ENCODE measurements at places on chromosomes 11 and 22.

DNA sequence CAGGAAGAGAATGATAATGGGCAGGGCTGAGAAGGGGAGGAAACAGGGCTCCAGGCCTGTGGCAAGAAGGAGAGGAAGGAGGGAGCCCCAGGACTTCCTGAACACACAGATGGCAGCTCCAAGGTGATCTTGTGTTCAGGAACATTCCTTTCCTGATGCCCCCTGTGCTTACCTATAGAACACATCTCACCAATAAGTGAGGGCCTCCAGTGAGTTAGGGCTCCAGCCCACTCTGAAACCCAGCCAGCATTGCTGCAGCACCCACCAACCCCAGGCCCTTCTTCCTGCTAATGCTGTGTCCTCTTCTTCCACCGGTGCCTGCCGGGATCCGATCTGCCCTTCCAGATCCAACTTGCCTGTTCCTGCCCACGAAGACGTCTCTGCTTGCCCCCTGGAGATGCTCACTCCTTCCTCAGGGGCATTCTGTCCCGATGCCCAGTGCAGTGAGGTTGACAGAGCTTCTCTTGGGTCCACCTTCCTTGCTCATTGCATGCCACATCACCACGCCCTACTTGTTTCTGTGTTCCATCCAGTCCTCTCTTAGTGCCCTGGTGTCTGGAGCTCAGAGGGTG is 17.4 kb downstream of the ANKK1 start:
- DNase-seq: no peak

GRCh38 chr11:99505316-99505715 is 484.6 kb downstream of the CNTN5 start:
- no peak for DNase-seq

GRCh38 chr11:44531116-44531504 is 34.4 kb upstream of the CD82 start:
- DNase-seq: no peak

DNA sequence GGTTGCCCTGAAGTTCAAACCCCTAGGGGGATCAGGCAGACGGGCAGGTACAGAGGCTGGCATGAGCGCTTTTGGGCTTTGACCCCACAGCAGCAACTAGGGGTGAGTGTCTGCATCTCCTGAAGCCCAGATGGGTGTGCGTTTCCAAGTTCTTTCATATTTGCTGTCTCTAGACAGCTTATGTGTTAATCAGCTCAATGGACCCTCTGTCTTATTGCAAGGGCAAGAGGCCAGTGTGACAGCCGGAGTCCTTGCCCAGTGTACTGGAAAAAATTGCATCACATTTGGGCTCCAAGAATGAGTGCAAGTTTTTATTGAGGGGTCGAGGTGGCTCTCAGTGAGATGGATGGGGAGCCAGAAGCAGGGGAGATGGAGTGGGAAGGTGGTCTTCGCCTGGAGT is 1863.7 kb upstream of the RAG2 start:
- no peak for DNase-seq

- no peak for DNase-seq
Measured at GRCh38 chr11:63289658-63290057, 46.3 kb upstream of the SLC22A25 start.

DNA sequence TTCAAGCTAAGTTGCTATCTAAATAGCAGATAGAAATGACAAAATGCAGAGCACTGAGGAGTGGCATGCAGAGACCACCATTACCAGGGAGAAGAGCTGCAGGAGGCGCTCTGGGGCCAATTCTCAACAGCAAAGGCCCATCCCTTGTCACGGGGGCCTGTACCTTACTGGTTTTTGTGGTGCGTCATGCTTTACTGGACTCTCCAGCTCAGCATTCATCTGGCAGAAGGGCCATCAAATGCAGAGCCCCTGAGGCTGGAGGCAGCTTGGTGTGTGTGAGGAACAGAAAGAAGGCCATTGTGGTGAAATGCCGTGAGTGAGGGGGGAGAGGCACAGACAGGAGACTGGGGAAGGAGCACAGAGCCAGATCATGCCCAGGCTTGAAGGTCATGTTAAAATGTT is 56.5 kb upstream of the NAV2 start:
- no peak for DNase-seq

- no peak for DNase-seq
Measured at GRCh38 chr11:109960831-109961230, 132.4 kb upstream of the ZC3H12C start.

GRCh38 chr22:20094197-20094807 is 14.3 kb downstream of the DGCR8 start:
- DNase-seq: no peak

DNA sequence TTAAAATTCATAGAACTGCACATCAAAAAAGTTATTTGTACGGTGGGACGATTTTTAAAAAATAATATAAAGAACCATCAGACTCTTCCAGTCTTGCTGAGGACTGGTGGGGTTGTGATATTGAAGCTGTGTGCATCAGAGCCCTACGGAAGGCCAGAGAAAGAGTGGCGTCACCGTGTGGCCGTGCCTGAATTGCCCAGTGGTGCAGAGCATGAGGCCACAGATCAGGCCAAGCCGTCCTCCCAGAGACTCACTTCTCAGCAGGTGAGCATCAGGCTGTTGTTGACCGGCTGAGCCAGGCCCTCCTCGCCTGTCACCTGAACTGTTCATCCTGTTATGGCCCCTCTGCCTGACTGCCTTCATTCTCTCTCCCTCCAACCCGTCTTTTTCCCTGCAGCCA is 1013.9 kb downstream of the TBC1D22A start:
- no peak for DNase-seq

- DNase-seq: no peak
Measured at GRCh38 chr11:26578998-26579661, 7.1 kb upstream of the MUC15 start.

DNA sequence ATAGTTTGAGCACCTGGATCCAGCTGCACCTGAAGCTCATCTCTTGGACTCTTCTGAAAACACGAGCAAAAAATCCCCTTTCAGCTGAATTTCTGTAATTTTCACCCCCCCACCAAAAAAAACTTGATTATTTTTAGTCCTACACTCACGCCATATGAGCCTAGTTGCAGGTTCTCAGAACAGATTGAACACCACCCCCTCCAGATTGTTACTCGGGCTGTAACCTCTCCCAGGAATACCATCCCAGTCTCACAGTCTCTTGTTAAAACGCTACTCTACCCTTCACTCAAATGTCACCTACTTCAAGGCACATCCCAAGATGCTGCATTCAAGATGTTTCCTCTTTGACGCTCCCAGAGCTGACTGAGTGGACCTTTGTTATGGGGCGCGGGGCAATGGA is 96.3 kb upstream of the PRDM11 start:
- DNase-seq: no peak

DNA sequence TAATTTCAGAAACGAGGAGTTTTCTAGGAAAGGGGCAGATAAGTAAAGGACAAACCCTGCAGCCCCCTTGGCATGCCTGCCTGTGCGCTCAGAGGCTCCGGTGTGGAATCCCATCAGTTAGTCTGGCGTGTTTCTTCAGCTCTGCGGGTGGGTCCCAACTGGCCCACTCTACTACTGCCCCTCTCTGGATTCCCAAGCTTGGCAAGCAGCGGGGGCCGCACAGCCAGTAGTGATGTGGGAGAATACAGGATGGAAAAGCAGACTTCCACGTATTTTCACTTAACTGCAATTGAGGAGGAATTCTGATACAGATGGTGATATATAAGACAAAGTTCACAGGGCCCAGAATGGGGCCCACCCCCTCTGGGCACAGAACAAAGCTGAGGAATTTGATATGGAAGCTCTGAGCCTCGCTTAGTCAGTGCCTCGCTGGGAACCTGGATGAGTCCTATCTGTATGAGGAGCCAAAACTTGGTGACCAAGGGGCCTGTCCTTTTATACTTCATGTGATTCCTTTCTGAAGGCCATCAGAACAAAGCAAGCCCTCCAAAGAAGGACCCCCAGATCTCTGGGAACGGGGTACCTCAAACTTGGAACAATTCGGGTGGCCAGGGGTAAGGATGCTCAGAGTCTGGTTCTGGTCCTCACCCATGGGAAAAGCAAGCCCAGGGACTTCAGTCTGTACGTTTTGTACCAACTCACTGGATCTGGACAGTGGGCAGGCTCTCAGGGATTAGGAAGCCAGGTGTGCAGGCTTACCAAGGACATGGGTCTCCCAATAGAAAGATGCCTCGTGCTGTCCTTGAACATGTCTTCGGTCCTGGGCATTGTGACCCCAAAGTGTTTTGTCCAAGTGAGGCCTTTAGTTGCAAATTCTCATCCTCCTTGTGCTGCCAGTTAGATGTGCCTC is 26.0 kb downstream of the RELT start:
- no peak for DNase-seq

DNA sequence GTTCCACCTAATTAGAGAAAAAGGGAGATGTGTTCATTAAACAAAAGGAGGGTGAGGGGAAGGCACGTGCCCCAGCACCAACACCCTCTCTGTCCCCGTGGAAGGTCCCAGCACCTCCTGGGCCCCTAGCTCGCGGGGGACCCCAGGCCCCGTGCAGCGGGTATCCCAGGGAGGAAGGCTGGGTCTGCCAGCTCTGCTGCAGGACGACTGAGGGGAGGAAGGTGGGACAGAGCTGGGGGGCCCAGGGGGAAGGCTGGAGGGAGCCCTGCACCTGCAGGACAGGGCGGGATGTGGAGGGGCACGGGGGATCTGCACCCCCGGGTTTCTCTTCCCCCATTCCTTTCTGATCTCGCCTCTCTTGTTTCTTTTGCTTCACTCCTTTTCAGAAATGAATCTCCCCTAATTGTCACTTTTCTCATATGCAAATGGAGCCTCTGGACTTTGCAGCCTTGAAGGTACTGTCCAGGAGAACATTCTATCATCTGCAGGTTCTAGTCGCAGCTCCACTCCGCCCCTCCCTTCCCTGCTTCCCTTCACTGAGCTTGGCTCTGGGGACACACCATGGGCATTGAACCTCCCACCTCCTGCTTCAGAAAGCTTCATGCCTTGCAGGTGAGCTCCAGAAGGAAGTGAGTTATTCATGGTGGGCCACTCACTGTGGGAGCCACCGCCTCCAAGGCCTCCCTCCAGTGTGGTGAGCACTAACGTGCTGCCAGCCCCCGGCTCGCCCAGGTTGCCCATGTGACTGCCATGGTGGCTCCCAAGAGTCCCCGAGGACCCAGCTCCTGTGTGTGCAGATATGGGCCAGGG is 111.0 kb downstream of the ST3GAL4 start:
- DNase-seq: no peak

- no peak for DNase-seq
Measured at GRCh38 chr22:20652582-20652981, 121.3 kb upstream of the SERPIND1 start.

- no peak for DNase-seq
Measured at GRCh38 chr22:45127866-45128265, 35.9 kb upstream of the NUP50 start.

GRCh38 chr11:8810540-8811301 is 100.3 kb upstream of the AKIP1 start:
- peak; percentile 29 for DNase-seq

DNA sequence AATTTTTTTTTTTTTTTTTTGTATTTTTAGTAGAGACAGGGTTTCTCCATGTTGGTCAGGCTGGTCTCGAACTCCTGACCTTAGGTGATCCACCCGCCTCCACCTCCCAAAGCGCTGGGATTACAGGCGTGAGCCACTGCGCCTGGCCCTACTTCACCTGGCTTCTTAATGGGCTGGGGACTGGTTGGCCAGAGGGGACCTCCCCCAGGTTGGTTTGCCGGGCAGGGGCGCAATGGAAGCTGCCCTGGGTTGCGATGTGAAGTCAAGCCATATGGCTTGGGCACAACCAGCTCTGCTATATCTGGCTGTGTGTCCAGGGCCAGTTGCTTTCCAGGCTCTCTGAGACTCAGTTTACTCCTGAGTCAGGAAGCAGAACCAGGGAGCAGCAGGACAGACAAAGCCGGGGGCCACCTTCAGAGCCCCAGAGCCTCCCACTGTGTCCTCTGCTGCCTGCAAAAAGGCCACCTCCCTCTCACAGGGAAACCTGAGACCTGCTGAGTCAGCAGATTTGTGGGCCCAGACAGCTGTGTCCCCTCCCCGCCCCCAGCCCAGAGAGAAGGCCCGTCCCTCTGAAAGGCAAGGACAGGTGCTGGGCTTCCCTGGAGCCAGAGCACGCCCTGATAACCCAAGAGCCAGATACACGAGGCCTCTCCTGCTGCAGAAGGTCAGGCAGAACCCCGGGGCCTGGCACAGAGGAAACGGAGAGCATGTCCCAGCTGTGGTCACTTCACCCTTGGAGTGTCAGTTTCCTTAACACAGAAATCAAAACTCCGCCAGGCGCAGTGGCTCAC is 29.2 kb upstream of the DAGLA start:
- no peak for DNase-seq

GRCh38 chr11:87398931-87399330 is 361.2 kb downstream of the TMEM135 start:
- DNase-seq: no peak

DNA sequence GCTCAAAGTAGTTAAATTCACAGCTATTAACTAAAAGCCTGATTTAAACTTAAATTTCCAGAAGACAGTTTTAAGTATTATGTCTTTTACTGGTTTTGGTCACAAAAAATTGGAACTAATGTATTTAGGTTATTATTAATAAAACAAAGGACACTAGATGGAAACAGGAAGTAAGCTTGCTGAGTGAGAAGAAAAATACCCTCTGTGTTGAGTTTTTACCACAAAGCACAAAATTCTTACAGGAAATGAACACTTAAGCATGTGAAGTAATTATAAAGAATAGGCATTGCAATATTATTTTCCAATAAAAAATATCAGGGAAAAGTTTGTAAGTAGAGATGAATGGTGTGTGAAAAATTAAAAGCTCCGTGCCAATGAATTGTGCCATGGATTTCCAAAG is 46.3 kb downstream of the PIK3C2A start:
- no peak for DNase-seq

- DNase-seq: no peak
Measured at GRCh38 chr11:108558222-108558621, 35.3 kb downstream of the EXPH5 start.

DNA sequence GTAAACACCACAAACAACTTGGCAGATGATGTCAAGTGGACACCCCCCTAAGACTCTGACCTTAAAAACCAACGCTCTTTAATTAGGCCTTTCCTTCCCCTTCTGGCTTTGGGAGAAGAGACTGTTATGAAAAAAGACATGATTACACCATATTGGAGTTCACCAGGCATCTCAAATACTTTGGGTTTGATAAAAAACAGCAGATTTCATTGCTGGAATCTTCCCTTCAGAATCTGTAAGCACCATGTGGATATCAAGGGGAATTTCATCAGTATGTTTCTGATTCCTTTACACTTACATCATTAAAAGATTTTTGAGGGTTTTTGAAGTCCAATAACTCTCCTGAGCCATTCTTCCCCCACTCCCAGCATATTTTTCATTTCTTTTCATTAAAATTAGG is 85.6 kb downstream of the KIRREL3 start:
- no peak for DNase-seq

All from NCI-H1436 treated with DMSO at 0.1 percent for 48 hours (cell line).